ENCODE measurements at places on chromosomes 1 and 21. TPM values are rescaled to one million over a fixed set of nuclear protein-coding genes. Genes with fewer than 3 reads are reported as not detected.

The SWT1 gene
- total RNA-seq = 2.1 TPM

The LCE1A gene
- not detected for total RNA-seq

The PATJ gene
- total RNA-seq = 36.2 TPM

The CD244 gene
- total RNA-seq = not detected

The ABCA4 gene
- 1.5 TPM for total RNA-seq

The AKT3 gene
- total RNA-seq = 11.0 TPM

The CCDC17 gene
- 2.2 TPM for total RNA-seq

The OR2T33 gene
- total RNA-seq = not detected

The STK40 gene
- 49.6 TPM for total RNA-seq

The PLEKHG5 gene
- total RNA-seq = 6.8 TPM

The NBPF8 gene
- total RNA-seq = 22.3 TPM

The ZMYND12 gene
- total RNA-seq = 0.57 TPM

The KAZN gene
- 6.6 TPM for total RNA-seq

The GIPC2 gene
- total RNA-seq = 0.26 TPM

All from Panc1 (cell line).